ENCODE measurements at places on chromosomes 4 and X.
A peak's percentile ranks its signal among the peaks of the same experiment; 100 is the strongest.

GRCh38 chrX:2819345-2820135 is 9.2 kb upstream of the GYG2 start:
- no peak for DNase-seq

DNA sequence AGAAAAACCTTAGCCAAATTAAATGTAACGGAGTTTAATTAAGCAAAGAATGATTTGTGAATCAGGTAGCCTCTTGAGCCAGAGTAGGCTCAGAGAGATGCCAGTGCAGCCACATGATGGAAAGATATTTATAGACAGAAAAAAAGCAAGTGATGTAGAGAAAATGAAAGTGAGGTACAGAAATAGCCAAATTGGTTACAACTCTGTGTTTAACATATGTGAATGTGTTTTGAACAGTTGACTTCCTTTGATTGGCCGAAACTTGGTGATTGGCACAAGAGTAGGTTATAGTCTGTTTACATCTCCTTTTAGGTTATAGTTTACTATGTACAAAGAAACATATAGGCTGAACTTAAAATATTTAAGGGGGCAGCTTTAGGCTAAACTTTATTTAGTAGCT is 459.9 kb upstream of the BOD1L1 start:
- no peak for DNase-seq

- peak; percentile 39 for DNase-seq
These were observed 531 bp downstream of the DGKQ start for GRCh38 chr4:972651-973424.

DNA sequence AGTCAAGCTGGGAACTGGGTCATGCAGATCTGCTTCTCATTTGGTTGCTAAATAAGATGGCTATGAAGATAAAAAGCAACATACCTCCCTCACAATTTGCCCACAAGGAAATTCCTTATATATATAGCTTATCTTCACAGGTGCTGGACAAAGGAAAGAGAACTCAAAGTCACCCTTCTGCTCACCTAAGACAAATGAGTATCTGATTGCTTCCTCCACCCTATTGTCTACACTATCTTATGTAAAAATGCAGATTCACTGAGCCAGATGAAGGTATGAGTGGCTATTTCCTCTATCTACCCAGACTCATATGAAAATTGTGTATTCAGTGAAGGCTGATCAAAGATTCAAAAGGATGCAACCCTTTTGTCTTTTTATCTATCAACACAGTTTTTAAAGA is 50.8 kb downstream of the CHM start:
- no peak for DNase-seq

DNA sequence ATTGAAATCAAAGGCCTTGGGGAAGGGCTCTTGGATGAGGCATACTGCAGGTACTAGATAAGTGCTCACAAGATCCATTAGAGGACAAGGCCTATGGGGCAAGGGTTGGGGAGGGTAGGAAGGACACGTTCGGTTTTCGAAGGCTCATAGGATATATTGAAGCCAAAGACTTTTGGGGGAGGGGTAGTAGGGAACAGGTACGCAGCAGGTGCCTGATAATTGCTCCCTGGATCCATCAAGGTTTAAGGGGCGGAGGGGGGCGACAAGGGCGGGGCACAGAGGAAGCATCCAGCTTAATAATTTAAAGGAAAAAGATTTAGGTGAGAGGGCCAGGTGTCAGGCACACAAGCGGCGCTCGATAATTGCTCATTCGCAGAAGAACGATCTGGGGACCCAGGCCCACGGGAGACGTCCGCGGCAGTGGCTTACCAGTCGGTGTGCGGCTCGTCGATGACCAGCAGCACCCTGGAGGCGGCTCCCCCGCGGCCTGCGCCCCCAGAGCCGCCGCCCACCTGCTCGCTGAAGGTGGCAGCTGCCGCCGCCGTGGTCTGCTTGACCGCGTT is 653 bp downstream of the SYN1 start:
- no peak for DNase-seq

- DNase-seq: no peak
These were observed 66.3 kb downstream of the KCNIP4 start for GRCh38 chr4:21882051-21882839.

GRCh38 chrX:86154553-86154952 is 6.3 kb downstream of the DACH2 start:
- DNase-seq: no peak

GRCh38 chrX:110218591-110218990 is 99.3 kb downstream of the AMMECR1 start:
- no peak for DNase-seq

- no peak for DNase-seq
These were observed 127.9 kb upstream of the NHS start for GRCh38 chrX:17247144-17247543.

GRCh38 chrX:135528756-135529155 is 8.3 kb downstream of the INTS6L start:
- DNase-seq: no peak

DNA sequence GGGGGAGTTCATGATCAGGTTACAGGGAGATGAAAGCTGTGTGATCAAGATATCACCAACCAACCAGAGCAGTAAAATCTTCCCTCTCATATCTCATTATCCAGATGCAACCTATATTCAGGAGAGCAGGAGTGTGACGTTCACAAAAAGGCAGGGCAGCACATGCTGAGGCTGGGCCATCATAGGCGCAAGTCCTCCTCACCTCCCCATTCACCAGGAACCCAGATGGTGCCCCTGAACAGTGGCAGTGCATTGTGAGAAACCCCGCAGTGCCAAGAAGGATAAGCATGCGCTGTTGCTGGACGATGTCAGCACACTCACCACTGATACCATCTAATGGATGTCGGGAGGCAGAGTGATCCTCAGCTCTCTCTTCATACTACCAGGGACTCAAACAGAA is 170.9 kb downstream of the COL25A1 start:
- no peak for DNase-seq
